Activated CD8-positive, alpha-beta T cell treated with anti-CD3 and anti-CD28 coated beads, Interleukin-2, amount 10 ng/mL, durations not matched to agents 7 days and 5 days (primary cell): ENCODE measurements at places on chromosomes 4 and X.

DNA sequence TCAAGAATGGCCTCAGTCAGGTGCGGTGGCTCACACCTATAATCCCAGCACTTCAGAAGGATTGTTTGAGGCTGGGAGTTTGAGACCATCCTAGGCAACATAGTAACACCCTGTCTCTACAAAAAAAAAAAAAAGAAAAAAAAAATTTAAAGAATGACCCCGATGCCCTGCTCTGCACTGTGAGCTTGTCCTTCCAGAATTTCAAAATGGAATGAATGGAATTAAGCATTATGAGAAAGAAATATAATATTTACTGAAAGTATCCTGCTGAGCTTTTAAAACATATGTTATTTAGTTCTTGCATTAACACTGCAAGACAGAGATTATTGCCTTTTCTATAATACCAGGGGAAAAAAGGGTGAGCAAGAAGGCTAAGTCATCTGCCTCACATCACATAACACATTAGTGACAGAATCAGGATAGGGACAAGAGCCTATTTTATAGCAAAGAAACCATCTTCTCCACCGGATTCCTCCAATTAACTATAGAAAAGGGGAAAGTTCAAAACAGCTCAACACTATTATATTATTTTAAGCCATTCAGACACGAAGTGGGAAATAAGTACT, 41.9 kb upstream of the GAB1 start:
- DNase-seq: no peak

DNA sequence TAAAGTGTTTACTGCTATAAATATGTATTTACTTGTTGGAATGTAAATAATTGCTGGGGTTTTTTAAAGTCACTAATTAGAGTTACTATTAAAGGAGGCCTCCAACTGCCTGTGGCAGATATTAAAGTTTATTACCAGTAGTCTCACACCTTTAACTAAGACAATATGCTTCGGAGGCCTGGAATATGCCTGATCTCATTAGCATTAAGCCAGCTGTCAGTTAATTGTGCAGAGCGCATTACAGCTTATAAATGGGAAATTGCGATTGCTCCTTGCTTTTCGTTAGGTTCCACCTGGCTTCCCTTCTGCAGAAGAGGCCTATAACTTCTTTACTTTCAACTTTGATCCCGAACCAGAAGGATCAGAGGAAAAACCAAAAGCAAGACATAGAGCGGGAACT, 41.3 kb downstream of the CC2D2A start:
- no peak for DNase-seq

- no peak for DNase-seq
Measured at GRCh38 chrX:155873188-155873587, 8.0 kb upstream of the VAMP7 start.

GRCh38 chr4:77950203-77950602, 87.6 kb downstream of the MRPL1 start:
- no peak for DNase-seq

GRCh38 chr4:137749466-137749865, 217.2 kb upstream of the PCDH18 start:
- DNase-seq: no peak

DNA sequence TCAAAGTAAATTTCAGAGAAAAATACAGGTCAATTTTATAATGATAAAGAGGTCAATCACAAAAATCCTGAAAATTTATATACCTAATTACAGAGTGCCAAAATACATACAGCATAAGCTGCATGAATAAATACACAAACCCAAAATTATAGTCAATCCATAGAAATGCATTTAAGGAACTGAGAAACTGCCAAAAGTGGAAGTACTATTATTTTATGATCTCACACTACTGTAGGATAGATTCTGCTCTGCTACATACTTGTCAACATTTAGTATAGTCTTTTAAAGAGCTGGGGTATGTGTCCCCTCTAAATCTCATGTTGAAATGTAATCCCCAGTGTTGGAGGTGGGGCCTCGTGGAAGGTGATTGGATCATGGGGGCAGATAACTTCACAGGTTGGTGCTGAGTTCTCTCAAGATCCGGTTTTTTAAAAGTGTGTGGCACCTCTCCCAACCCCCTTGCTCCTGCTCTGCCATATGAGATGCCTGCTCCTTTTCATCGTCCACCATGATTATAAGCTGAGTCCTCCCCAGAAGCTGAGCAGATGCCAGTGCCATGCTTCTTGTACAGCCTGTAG, 31.8 kb downstream of the CHIC2 start:
- DNase-seq: no peak

- no peak for DNase-seq
Measured at GRCh38 chr4:164531336-164531735, 222.6 kb upstream of the SMIM31 start.

DNA sequence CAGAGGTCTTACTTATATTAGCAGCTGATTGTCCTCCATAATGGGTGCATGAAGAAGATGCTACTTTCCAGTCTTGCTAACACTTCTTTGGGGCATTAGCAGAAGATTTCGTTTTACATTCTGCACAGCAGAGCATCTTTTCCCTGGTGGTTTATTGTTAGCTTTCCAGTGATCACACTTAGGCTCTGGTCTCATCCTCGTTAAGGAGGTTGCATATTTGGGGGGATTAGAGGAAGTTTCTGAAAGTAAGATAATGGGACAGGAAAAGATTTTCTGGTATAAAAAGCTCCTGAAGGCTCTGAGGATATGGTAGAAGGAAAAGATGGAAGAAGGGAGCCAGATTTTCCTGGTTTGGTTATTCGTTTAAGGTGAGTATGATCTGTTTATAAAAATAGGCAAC, 134.1 kb downstream of the GATB start:
- no peak for DNase-seq

GRCh38 chrX:133939655-133940302, 45.6 kb downstream of the GPC3 start:
- no peak for DNase-seq

- no peak for DNase-seq
Measured at GRCh38 chr4:1807332-1807777, 14.3 kb downstream of the FGFR3 start.

- DNase-seq: no peak
Measured at GRCh38 chr4:10521424-10521823, 64.2 kb upstream of the ZNF518B start.

DNA sequence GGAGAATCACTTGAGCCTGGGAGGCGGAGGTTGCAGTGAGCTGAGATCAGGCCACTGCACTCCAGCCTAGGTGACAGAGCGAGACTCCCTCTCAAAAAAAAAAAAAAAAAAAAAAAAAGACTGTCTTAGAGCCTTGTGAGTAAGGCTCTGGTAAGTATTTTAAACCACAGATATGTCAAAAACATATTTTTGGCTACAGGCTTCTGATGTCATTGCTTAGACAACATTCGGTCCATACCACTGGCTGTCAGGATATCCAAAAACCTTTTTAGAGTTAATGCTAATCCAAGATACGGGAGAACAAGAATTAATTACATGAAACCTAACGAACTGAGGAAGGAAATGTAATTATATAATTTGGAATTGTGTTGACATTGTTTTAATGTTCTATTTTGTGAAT, 999.5 kb upstream of the PABPC4L start:
- no peak for DNase-seq

- DNase-seq: no peak
Measured at GRCh38 chr4:110042545-110043517, 130.1 kb downstream of the EGF start.

DNA sequence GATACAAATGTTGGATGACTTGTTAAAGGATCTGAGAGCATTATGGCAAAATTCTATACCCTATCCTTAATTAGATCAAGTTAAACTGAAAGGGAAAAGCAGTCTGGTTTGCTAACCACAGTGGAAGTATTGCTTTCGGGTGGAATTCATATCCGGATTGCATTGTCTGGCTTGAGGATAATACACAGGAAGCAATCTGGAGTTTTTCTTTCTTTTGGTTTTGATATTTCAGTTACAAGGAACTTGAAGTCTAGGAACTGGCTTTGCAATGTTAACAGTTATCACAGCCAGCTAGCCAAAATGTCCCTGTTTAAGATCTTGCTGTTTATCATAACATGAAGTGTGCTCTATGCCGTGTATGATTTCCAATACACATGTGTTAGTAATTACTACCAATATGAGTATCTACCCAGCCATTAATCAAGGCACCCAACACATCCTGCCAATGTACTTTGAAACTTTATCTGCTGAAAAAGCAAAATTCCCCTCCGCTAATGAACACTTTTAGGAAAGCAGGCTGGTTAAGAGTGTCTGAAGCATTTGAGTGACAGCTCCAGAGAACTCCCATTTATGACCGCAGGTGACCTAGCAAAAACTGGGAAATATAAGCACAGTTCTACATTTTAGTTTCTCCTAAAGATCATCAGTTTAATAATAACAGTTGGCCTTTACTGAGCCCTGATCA, 146.4 kb downstream of the PALLD start:
- no peak for DNase-seq

- DNase-seq: no peak
Measured at GRCh38 chrX:37787423-37787869, 7.6 kb downstream of the CYBB start.

DNA sequence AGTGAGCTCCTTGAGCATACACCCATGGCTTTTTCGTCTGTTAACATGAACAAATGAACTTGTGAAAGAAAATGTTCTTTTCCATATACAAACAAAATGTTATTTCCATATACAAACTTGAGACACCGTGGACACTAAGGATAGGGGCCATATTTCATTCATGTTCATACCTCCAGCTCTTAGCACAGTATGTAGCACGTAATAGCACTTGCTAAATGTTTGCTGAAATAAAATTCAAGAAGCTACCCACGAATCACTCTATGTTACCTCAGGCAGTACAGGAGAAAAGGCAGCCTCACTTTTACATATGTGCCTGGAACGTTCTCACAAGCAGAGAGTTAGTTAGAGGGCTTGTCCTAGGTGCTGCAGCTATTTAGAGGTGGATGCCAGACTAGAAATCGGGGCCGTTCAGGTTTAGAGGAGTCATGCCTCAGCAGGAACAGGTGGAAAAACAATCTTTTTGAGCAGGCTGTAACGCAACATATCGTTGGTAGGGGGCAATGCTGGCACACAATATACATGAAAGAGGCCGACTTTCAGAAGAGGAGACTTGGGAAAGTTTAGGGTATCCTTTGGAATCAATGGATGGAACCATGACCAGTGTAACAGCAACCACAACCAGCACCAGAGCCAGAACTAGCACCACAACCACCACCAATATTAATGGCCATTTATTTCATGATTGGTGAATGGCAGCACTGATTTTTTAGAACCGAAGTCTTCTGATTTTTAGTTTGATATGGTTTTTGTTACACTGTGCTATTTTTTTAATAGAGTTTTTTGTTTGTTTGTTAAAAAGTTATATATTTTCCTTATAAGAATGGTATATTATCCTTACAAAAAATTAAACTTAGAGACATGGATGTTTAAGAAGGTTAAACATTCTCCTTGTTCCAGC, 14.8 kb upstream of the PAQR3 start:
- no peak for DNase-seq

GRCh38 chr4:85527815-85528214, 52.9 kb downstream of the ARHGAP24 start:
- no peak for DNase-seq

GRCh38 chrX:109844986-109845385, 111.9 kb upstream of the ACSL4 start:
- no peak for DNase-seq

GRCh38 chrX:150303386-150304097, 59.6 kb upstream of the MAMLD1 start:
- DNase-seq: no peak

- peak; percentile 29 for DNase-seq
Measured at GRCh38 chrX:13669246-13669737, 16.4 kb downstream of the TCEANC start.

DNA sequence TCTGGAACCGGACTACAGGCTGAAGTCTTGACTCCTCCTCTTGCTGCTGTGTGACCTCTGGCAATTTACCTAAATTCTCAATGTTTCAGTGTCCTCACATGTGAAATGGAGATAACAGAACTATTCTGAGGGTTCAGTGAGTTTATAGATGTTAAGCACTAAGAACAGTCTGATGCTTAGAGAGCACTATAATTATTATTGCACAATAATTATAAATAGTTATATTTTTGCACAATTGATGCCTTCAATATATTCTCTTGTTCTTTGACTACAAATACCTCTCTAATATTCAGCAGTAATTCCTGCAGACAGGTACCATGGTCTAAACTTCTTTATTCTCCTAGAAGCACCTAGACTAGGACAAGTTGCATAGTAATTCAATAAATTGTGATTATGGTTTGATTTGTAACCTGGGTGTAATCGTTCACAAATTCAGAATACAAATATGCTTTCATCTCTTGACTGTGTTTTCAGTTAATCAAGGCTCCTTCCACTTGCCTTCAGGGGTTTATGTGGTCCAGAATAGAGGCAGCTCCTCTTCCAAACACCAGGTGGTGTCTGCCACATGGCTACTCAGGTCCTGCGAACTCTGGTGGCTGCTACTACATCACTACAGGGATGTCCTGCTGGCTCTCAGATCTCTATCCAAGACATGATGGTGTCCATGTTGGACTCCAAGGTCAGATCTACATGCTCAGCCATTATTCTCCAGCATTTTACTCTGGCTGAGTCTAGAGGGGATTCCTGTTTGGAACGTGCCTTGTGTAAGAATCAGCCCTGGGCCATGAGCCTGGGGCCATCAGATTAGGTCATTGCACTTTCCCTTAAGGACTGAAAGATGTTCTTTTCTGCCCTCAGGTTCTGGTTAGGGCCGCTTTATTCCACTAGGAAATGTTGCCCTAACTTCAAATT, 103.4 kb downstream of the QRFPR start:
- DNase-seq: no peak

DNA sequence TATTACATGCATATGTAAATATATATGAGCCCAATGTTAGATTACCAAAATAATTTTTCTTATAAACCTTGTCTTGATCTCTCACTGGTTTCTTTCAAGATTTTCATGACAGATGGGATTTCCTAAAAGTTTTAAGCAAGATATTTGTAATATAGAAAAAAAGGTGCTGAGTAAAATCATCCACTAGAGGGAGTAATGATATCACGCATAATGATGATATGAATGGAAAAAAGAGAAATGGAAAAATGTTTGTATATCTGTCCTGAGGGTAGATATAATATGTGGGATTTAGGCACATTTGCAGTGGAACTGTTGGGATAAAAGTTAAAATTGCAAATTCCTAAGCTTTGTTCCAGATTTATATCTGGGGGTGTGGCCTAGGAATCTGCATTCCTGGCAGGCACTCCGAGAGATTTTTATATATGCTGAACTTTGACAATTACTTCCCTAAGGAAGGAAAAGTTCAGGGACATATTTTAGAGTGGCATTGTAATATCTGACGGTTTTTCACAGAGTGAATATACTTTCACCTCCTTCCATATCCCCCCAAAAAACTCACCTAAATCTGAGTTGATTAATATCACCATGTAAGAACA, 60.5 kb downstream of the TMA16 start:
- no peak for DNase-seq

DNA sequence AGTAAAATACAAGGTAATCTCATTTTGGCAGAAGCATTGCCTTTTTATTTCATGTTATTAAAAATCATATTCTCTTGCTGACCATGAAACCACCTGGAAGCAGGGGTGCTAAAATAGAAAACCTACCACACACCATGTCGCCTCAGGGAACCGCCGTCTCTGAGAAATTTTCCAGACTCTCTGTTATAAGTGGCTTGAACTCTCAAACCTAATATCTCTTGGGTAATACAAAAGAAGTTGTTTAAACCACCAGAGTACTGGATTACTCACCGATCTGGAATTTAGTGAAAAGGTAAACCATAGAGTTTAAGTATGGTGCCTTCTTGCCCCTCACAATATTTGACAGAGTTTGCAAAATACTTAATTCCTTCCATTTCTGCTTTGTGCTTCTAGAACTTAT, 27.7 kb downstream of the ENPP6 start:
- DNase-seq: no peak

- no peak for DNase-seq
Measured at GRCh38 chr4:86558797-86559196, 35.3 kb upstream of the PTPN13 start.

- DNase-seq: no peak
Measured at GRCh38 chrX:154380153-154380552, 1.1 kb downstream of the EMD start.
